ENCODE measurements at places on chromosomes 7 and 10.

- DNase-seq = peak; percentile 83
These were observed 29.8 kb downstream of the C10orf67 start for GRCh38 chr10:23314835-23315239.

- no peak for DNase-seq
These were observed 5.7 kb upstream of the OR2F2 start for GRCh38 chr7:143929224-143929920.

GRCh38 chr7:157844141-157844540 is 507.3 kb downstream of the DNAJB6 start:
- no peak for DNase-seq

- DNase-seq = no peak
These were observed 18.0 kb downstream of the PURB start for GRCh38 chr7:44867073-44867995.

DNA sequence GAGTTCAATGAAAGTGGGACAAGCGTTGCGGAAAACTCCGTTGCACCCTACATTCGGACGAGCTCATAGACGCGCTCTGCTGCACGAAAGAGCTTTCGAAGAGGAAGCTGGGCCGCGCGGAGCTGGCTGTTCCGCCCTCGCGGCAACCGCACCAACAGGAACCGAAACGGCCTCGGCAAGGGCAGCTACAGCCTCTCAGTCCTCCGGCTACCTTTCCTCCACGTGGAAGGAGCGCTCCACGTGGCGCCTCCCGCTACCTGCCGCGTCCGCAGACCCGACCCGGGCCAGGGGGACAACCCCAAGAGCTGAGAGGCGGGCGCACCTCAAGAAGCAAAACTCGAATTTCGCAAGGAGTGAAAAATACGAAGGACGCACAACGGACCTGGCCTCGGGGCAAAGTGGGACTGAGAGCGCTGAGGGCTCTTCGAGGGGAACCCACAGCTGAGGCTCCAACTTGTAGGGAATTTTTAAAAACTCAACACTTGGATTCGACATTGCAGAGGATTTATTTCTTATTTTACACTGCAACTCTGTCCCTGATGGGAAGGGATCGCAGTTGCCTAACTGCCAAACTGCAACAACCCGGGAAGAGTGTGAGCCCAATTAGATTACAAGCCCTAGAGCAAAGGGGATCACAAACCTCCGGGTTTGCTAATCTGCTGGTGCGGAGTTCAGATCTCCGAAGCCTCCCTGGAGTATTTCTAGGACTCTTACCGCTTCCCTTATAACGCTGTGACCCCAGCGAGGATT is 1.4 kb downstream of the HPSE2 start:
- DNase-seq = peak; percentile 78

GRCh38 chr10:79034271-79034876 is 34.4 kb upstream of the ZMIZ1 start:
- DNase-seq = no peak

DNA sequence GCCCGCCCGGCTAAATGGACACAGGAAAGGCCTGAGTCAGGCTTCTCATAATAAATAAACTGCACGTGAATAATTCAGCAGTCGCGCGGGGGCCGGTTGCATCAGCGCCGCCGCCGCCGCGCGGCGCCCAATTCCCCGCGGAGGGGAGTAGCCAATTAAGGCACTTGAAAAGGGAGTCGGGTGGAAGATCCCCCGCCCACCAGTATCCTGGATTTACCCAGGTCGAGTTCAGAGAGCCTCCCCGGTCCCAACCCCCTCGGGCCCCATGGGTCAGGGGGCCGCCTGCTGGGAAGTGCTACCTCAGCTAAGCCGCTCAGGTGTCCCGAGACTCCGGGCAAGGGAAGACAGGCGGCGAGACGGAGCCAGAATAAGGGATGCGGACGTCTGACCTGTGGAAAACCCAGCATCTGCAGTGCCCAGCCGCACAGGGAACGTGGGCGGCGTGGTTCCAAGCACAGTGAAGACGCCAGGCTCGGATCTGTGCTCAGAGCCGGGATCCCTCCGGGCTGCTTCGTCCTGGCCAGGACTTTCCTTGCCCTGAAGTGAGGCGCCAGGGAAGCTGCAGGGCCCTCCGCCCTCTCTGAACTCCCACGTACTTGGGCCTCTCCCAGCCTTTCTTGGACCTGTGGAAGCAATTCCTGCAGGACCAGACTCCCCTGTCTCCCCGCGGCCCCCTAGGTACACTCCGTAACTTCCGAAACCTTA is 7.3 kb upstream of the LBX1 start:
- peak; percentile 81 for DNase-seq

GRCh38 chr10:24209946-24210491 is 1.1 kb downstream of the KIAA1217 start:
- no peak for DNase-seq

- peak; percentile 91 for DNase-seq
These were observed 124.9 kb downstream of the SH2D4B start for GRCh38 chr10:80662429-80663261.

DNA sequence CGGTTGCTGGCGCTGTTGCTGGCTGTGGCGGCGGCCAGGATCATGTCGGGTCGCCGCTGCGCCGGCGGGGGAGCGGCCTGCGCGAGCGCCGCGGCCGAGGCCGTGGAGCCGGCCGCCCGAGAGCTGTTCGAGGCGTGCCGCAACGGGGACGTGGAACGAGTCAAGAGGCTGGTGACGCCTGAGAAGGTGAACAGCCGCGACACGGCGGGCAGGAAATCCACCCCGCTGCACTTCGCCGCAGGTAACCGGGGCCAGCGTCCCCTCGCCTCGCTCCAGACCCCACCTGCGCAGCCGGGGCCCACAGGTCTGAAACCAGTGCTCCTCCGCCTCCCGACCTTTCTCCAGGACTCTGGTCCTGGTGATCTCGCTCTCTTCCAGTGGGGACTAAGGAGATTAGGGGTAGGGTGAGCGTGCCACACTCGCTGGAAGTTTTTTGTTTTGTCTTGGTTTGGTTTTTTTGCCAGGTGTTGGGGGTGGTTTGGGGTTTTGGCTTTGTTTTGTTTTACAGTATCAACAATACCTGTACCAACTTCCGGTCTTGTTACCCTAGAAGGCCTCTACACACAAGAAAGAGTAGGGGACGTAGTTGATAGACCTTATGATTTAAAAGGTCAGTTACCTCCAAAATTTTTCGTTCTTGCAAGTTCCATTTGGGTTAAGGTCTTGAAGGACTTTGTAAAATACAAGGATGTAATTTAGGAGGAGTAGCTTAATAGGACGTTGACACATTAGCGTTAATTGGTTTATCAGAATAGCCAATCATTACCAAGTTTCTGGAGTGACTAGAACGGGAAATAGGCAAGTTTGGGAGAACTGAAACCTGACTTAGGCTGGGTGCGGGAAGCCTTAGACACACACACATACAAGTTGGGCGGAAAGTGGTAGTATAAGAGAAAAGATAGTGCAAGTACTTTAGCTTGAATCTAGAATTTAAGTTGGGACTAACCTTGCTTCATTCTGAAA is 704 bp downstream of the TNKS2 start:
- peak; percentile 67 for DNase-seq

GRCh38 chr7:30594048-30594539 is 584 bp upstream of the GARS1 start:
- DNase-seq = peak; percentile 73

DNA sequence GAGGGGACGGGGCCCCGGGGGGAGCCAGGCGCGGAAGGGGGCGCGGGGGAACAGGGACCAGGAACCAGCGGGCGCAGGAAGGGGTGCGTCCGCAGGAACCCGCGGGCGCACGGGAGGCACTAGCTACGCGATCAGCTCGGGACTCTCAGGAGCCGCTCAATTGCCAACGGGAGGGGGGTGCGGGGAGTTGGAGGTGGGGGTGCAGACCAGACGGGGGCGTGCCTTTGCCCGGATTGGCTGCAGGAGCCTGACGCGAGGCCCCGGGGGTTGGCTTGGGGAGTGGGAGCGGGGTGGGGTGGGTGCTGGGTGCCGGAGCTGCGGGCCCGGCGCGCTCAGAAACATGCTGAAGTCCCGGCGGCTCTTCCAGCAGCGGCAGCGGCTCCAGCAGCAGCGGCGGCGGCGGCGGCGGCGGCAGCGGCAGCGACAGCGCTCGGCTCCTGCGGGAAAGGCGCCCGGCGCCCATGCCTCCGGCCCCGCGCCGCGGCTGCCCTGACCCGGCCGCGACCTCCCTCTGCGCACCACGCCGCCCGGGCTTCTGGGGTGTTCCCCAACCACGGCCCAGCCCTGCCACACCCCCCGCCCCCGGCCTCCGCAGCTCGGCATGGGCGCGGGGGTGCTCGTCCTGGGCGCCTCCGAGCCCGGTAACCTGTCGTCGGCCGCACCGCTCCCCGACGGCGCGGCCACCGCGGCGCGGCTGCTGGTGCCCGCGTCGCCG is at the start of gene ADRB1:
TSS of gene ADRB1 (plus strand) at position 335 of the 715 bp plus-strand sequence. CDS start at position 602, 267 bp downstream.
- DNase-seq = peak; percentile 87

DNA sequence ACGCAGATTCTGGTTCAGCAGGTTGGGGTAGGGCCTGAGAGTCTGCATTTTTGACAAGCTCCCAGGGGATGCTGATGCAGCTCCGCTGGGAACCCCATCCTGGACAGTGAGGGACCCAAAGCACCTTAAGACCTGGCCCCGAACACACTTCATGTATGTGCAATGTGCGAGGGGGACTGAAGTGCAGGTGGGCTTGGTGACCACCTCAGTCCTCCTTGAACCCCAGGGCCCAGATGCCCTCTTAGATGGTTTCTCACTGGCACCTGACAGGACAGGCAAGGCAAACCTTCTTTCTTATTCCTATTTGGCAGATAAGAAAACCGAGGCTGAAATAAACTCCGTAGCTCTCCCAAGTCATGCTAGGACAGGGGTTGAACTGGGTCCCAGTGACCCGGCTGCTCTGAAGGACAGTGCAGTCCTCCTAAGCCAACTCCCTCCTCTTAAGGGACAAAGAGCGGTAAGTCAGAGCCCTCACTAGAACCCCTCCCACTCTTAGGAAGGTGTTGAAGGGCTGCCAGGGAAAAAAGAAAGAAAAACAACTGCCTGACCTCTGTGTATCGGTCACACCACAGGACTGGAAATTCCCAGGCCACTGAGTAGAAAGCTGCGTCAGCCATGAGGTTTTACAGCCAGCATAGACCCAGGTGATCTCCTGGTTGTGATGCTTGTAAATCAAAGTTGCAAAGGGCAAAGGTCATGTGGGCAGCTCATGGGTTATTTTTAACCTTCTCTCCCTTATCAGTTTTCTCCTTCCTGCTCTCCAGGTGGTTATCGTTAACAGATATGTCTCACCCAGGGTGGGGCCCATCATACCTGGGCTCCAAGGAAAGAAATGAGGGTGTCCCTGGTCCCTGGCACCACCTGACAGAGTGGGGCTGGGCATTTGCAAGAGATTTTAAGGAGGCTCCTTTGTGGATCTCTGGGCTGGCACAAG is 90.9 kb upstream of the SMNDC1 start:
- DNase-seq = no peak

- no peak for DNase-seq
These were observed 112.5 kb downstream of the RALA start for GRCh38 chr7:39735903-39736302.

DNA sequence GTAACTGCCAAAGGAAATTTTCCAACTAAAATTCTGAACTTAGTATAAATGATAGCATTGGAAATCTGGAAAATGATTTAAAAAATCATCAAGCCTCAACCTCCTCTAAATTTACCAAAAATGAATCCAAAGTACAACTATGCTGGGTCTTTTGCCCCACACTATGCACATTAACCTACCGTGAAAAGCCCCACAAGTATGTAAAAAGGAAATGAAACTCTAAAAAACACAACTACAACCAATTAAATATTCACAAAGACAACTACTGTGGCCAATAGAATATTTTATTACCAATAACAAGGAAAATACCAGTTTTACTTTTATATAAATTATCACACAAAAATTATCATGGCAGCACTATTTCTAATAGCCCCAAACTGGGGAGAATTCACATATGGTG is 19.3 kb downstream of the EIF3A start:
- no peak for DNase-seq

DNA sequence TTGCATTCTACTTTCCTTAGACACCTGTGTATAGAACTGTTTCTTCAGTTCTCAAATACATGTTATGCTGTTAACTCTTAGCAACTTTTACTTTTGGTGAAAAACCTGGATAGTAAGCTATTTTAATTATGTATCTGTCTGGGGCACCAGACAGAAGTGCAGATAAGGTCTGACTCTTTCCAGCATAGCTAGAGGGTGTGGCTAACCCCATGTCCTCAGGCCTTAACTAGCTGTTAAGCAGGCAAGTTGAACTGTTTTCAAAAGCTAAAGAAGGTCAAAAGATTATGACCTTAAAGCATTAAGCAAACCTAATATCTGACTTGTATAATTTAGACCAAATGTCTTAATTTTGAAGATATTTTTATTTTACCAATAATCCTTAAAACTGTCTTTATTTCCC is 45.1 kb upstream of the INHBA start:
- no peak for DNase-seq

GRCh38 chr10:56318816-56319215 is 42.2 kb downstream of the ZWINT start:
- no peak for DNase-seq

DNA sequence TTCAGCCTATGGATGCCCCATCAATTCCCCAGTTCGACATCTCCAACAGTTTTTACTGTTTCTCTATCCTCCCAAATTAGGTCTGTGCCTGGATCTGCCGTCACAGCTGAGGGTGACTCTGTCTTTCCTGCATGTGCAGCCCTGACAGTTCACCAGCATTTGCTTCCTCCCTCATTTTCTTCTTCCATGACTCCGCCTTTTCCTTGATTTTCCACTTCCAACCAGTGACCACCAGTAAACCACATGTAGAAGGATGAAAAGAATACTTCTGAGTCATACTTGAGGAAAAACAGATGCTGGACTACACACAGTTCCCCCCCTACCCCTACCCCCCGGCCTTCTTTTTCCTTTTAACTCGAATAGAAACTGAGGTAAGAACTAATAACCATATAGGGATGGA is 311.8 kb upstream of the POM121L12 start:
- no peak for DNase-seq

DNA sequence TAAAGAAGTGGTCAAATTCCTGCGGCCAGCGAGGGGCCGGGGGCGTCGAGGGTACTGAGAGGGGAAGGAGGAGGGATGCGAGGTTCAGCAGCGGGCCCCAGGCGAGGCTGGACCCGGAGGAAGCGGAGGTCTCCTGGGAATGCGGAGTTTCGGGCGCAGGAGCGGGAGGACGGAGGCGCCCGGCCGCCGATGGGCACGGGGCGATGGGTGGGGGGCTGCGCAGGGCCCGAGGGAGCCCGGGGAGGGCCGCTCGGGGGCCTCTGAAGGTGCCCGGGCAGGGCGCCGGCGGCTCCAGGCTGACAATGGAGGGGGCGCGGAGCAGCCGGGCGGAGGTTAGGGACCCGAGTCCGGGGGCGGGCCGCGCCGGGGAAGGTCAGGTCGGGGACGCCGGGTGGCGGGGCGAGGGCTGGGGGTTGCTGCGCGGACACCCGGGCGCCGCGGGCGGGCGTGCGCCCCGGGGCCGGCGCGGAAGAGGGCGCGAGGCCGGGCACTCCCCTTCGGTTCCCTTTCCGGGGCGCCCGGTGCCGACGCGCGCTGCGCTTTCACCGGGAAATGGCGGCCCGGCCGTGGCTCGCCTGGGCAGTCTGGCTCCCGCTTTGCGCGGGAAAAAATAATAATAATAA is 683 bp downstream of the MACROH2A2 start:
- DNase-seq = peak; percentile 70

DNA sequence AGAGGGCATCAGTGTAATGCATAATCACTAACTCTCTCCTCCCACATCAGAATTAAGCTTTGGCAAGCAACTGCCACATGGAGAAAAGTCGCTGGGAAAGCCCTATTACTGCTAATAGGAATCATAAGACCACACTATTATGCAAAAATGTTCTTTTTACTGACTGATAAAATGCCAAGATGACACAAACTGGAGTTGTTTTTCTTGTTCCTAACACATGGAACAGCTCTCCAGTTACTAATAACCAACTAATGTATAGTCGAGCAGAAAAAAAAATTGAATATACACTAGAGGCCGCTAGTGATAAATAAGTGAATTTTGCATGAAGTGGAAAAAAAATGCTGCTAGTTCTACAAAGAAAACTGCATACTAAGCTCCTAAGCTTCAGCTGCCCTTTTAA is 165.6 kb downstream of the TPK1 start:
- peak; percentile 21 for DNase-seq
